ENCODE measurements at places on chromosomes 2 and 18.

- no peak for DNase-seq
Observed at GRCh38 chr2:190121971-190122370, 59.4 kb upstream of the MSTN start.

- no peak for DNase-seq
Observed at GRCh38 chr2:6181926-6182325, 489.7 kb downstream of the SOX11 start.

GRCh38 chr2:214492152-214492551, 81.3 kb downstream of the VWC2L start:
- no peak for DNase-seq

GRCh38 chr2:177754492-177754873, 318.1 kb downstream of the PDE11A start:
- no peak for DNase-seq

DNA sequence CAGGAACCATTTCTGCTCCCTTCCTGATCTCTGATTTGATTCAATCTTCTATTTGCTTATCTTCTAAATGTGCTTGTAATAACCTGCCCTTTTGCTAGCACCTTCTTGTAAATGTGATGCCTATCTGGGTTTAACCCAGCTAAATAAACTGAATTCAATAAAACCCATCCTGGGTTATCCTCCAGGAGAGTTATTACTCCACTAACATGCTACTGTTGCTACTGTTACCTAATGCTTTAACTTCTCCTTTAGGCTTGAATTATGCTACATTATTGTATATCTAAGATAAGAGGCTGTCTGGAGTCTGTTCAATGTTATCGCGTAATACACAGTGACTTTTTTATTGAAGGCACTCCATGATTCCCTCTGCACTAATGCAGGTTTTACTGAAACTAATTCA, 206.5 kb upstream of the CTAGE1 start:
- DNase-seq, result no peak

DNA sequence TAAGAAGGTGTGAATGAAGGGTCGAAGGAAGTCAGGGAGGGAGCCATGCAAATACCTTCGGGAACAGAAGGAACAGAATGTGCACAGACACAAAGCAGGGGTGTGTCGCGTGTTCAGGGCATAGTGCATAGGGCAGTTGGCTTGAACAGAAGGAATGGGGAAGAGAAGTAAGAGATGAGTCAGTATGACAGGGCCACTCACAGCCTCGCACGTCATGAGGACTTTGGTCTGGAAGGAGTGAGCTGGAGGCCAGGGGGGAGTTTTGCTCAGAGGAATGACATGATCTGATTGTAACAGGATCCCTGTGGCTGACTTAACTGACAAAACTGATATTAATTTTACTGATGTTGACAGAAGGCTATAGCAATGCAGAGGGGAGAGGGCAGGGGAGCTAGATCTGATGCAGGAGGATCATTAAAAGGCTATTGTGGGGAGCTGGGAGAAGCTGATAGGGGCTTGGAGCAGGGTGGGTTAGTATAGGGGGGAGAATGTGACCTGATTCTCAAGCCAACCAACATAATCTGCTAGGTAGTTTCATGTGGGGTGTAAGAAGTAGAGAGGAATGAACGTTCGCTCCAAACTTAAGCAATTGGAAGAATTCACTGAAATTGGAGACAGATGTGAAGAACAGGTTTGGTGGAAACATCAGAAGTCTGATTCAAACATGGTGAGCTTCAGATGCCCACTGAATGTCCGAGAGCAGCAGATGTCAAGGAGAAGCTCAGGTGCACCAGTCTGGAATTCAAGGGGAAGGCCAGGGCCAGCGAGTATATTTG, 60.4 kb upstream of the COPS8 start:
- no peak for DNase-seq

DNA sequence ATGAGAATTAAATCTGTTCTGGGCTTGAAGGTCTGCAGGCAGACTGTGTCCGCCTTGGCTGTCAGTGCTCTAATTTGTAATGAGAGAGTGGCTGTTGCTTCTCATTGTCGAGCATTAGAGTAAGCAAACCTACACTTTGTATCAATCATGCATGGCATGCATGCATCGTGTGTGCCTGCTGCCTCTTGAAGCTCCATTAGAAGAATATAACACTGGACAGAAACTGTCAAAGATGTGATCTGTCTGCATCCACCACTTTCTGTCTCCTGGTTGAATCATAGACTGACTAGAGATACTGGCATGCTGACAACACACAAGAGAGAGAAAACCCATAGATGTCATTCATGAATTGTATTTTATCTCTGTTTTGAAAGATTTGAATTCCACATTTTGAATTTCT, 275.0 kb upstream of the NXPH2 start:
- DNase-seq, result no peak

DNA sequence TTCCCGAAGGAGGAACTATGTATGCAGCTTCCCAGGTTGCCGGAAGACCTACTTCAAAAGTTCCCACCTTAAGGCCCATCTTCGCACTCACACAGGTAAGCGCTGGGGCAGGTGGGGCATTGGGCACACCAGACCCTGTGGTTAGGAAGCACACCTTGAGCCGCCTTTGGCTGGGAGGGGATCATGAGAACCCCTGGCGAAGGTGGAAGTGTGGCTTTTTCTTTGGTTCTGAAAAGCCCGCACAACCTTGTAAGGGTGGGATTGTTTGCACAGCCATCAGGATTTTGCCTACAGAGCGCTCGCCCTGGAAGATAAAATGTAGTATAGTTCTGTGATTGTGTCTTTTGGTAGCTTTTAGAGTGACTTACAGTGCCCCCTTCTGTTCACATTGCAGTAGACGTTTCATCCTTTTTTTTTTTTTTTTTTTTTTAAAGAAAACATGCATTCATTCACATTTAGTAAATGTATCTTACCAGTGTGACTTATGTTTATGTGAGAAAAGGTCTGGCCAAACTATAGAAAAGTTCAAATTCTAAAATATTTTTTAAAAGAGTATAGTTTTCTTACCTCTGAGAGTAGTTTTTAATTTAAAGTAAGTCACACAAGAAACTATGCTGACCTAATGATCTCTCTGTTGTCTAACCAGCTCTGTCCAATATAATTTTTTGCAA, 5.3 kb downstream of the KLF11 start:
- no peak for DNase-seq

DNA sequence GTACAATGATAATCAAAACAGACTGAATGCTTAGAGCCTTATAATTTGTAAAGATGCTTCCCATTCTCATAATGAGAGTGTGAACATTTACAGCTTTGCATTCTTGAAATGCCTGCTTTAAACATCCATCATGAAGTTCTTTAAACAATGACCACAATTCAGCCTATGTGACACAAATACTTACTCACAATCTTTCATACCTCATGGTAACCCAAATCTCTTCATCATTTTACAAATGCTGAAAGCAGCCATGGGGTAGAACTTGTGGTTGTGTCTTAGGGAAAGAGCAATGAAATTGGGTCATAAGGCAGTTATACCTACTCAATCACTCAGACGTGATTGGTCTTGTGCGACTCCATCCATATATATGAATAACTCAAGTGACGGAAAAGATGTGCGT, 140.7 kb downstream of the RND3 start:
- no peak for DNase-seq

- no peak for DNase-seq
Observed at GRCh38 chr2:42868874-42869273, 76.5 kb upstream of the HAAO start.

- no peak for DNase-seq
Observed at GRCh38 chr18:35864916-35865315, 107.6 kb upstream of the RMP24 start.

GRCh38 chr2:195115738-195116137, 541.3 kb upstream of the SLC39A10 start:
- no peak for DNase-seq

- no peak for DNase-seq
Observed at GRCh38 chr2:205287316-205287715, 395.0 kb upstream of the NRP2 start.

GRCh38 chr2:657766-658165, 19.4 kb downstream of the TMEM18 start:
- DNase-seq, result no peak

DNA sequence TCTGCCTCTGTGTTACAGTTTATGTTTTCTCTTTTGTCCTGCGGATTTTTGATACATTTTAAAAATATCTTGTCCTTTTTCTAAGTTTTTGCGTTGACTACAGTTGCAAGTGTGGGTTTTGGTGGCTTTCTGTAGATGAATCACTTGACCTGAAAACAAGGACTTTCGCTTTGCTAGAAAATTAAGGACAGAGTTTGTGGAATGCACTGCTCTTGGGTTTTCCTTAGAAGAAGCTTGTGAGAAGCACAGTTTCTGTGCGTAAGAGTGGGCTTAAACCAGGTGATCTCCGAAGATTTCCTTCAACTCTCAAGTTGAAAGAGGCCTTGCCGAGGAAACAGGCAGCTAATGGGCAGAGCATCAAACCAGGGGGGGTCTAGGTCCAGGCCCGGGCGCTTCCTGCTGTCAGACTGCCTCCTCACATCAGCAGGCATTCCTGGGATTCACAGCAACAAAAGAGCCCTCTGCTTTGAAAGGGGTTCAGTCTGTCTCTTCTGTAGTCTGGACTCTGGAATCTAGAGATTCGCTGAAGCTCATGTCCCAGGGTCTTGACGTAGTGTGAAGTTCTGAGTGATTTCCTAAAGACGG, 17.3 kb downstream of the NCK2 start:
- no peak for DNase-seq

DNA sequence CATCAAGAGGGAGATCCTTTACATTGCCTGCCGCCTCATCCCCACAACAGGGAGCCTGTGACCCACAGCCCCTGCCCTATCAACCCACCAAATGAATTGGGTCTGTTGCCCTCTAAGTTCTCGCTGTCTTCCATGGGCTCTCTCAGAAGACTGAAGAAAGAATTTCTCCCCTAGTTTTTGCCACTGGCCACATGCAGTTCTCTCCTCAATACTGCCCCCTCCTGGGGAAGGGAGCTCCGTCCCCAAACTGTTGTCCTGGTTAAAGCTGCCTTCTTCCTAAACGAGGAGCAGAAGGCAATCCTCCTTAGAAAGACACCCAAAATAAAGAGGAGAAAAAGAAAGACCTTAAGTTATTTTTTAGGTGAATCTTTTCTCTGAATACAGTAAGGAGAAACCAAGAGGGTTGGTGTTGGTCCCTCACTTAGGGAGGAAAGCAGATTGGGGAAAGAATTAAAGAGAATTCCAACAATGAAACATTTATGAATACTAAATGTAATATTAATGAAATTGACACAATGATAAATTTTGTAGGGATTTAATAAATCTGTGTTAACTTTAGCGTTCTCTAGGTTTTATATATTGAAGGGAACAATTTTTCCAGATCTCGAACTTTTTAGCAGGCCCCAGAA, 31.1 kb upstream of the SATB2 start:
- no peak for DNase-seq

- no peak for DNase-seq
Observed at GRCh38 chr2:190412966-190413365, 4.8 kb downstream of the MFSD6 start.

- DNase-seq, result no peak
Observed at GRCh38 chr2:169237286-169237685, 125.0 kb downstream of the LRP2 start.

DNA sequence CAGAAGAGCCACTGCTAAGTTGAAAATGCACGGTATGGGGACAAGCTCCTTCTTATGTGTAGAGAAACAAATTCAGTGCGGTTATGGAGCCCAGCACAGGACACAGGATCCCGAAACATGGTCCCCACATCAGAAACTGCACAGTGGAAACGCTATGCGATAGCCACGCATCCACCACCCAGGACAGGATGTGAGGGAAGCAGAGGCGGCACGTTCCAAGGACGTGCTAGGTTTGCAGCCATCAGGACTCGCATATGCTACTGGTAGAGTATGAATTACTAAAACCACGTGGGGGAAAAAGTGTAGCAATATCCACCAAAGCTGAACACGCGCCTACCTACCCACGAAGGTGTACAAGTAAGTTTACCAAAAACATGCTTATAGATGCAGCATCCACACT, 34.7 kb upstream of the SNTG2 start:
- DNase-seq, result no peak
